ENCODE measurements at places on chromosomes 5 and 9.

DNA sequence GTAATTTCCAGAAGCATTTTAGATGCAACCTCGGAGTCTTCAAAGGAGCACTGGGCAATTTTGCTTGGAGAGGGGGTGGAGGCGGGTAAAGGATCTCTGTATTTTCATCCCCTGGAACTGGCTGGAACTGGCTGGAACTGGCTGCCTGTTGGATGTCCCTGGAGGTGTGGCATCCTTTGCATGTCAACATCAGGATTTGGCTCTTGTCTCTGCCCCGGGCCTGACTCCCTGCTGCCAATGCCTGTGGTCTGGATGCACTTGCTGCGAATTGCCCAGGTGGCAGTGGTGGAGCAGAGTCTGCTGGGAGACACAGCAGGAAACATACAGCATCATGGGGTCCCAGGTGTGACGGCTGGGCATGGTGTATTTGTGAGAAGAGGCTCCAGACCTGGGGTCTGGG lies 391.3 kb downstream of the GADD45G start:
- DNase-seq = no peak

GRCh38 chr5:175734016-175734415 lies 76.1 kb downstream of the HRH2 start:
- DNase-seq = no peak

DNA sequence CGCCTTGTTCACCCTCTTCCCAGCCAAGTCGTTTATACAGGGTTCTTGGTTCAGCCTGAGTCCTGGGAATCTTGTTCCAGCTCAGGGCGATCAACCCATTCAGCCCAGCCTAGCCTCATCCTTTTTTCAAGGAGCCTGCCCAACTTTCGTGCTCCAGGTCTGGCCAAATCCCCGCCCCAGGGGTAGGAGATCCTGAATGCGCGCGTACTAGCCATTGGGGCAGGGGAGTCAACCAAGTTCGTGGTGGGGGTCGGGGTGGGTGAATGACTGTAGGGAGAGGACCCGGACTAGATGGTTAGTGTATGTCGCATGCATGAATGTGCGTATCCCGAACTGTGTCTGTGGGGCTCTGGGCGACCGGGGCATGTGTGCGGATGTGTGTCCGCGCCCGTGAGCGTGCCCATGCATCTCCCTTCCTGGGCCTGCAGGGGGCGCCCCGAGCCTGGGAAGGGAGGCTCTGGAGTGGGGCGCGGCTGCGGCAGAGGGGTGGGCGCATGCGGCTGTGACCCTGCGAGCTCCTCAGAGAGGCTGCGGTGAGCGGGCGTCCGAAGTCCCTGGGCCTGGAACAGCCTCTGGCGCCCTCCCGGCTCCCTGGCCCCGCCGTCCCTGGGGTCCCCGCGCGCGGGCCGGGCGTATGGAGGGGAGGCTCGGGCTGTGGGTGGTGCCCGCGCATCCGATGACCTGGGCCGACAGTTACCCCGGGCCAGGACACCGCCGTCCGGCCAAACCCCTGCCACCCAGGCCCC lies 8.7 kb downstream of the CCL21 start:
- DNase-seq = peak; percentile 41

- no peak for DNase-seq
These were observed 6.5 kb upstream of the FAM78A start for GRCh38 chr9:131282688-131283422.

GRCh38 chr5:76641514-76642120 lies 18.4 kb upstream of the F2RL2 start:
- DNase-seq = peak; percentile 47

- DNase-seq = no peak
These were observed 33.7 kb upstream of the ZNF366 start for GRCh38 chr5:72540759-72541438.

Measured in stimulated activated CD8-positive, alpha-beta memory T cell treated with anti-CD3 and anti-CD28 coated beads, Interleukin-4, amount 100 ng/mL, for 1 hour (primary cell).